ENCODE measurements at places on chromosomes 11 and 22.

- no peak for DNase-seq
Measured at GRCh38 chr22:46507451-46508425, 29.7 kb downstream of the CELSR1 start.

GRCh38 chr22:46846150-46846831 is 83.8 kb downstream of the TBC1D22A start:
- peak; percentile 11 for DNase-seq

DNA sequence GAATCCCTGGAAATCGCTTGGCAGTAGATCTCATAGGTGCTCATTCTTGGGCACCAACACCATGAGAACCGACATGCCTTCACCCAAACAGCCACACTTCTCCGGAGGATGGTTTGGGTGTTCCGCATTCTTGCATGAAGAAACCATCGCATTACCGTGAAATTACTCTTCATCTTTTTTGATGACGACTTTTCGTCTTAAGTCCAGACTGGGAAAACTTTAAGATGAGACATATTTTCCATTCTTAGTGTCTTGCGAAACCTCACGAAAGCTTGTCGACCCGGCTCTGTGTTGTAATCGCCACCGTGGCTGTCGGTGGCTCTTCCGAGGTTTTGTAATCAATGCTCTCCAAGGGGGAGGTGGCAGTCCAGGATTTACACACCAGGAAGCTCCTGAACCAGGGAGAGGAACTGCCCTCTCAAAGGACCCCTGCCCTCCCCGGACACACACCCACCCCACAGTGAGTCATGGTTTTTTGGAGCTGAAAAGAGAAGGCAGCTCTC is 1.7 kb downstream of the TOM1 start:
- DNase-seq: peak; percentile 98

DNA sequence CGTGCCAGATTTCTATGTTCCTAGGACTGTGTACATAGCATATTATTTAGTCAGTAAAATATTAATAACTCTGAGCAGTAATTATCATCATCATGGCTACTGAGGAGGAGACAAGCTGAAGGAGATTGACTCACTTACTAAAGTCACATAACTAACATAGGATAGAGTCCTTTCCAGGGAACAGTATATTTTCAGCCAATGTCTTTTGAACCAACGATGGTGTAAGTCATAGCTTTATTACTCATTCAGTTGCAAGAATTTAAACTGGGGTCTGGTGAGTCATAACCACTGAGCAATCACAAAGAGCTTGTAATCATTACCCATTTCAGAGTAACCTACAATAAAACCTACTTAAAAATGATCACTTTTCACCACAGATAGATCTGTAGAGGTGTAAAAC is 1564.8 kb upstream of the TENM4 start:
- DNase-seq: peak; percentile 76

DNA sequence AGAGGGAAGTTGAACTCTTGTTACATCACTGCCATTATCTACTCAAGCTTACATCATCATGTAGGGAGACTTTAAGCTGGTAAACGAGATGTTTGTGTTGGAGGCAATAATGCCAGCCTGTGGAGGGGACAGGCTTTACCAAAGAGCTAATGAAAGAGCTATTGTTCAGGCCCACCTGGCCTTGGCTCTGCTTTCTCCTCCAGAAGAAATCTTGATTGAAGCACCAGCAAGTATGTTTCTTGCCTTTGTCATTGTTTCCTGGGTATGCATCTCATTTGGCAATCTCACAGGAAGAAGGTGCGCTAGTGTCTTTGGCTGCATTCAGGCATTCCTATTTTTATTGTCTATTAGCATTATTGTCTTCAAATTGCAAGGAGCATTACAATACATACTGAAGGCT is 16.7 kb upstream of the CARD18 start:
- no peak for DNase-seq

GRCh38 chr22:22666307-22667091 is 22.1 kb downstream of the GGTLC2 start:
- peak; percentile 52 for DNase-seq

DNA sequence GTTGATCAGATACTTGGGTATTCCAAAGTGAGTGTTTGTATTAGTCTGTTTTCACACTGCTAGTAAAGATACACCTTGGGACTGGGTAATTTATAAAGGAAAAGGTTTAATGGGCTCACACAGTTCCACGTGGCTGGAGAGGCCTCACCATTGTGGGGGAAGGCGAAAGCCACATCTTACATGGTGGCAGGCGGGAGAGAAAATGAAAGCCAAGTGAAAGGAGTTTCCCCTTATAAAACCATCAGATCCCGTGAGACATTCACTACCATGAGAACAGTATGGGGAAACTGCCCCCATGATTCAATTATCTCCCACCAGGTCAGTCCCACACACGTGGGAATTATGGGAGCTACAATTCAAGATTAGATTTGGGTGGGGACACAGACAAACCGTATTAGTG is 7.0 kb downstream of the TIMM10B start:
- no peak for DNase-seq

DNA sequence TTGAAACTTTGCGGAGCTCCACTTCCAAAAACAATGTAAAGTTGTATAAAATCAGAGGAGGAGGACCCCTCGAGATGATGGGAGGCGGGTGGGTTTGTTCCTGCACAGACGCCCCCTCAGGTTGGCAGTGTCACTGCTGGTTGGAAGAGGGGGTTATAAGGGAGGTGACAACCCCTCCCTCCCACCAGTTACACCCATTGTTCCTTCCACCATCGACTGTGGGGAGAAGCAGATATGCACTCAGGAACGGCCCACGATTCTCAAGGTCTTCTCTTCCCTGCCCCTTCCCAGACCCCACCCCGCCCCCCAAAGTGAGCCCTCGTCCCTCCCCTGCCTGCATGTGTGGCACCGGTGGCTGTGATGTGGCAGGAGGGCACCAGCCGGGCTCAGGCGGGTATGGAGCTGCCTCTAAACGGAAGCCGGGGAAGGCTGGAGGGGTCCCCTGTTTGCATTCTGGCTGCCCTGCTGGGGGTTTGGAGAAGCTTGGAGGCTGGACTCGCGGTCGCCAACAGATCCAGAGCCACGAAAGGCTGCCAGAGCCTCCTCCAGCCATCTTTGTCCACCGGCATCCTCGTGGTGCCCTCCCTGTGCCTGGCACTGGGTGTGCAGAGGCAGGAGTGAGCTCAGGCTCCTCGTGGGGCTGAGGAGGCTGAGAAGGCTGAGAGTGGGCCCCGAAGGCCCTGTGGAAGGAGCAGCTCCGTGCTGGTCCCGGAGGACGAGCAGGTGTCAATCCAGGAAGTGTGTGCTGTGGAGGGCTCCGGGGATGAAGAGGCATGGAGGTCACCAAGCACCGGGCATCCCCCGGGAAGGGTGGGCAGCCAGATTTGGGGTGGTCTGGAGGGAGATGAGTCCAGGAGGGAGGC is 778 bp downstream of the KDELR3 start:
- DNase-seq: no peak

DNA sequence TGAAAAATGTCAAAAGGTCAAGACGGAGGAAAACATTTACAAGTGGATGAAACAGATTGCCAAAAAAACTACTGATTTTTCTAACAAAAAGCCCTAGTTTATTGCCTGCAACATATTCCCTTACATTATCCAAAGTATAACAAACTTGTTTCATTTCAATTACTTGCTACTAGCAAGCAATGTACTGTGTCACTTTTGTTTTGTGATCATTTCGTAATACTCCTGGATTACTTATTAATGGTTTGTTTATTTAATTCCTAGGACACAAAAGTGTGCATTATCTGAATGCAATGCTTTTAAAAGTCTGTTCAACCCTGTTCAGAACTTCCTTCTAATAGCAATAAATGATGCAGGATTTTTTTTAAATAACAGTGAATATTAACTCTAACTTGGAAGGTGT is 50.9 kb downstream of the CCDC34 start:
- DNase-seq: no peak

- no peak for DNase-seq
Measured at GRCh38 chr22:24400726-24401596, 26.4 kb upstream of the ADORA2A start.

GRCh38 chr22:43226377-43227238 is 39.7 kb upstream of the TTLL12 start:
- peak; percentile 11 for DNase-seq

- no peak for DNase-seq
Measured at GRCh38 chr11:120184371-120184945, 26.4 kb upstream of the OAF start.

GRCh38 chr11:12893787-12894672 is 115.1 kb upstream of the RASSF10 start:
- peak; percentile 76 for DNase-seq

- peak; percentile 23 for DNase-seq
Measured at GRCh38 chr11:117823294-117823945, 1.1 kb downstream of the FXYD2 start.

DNA sequence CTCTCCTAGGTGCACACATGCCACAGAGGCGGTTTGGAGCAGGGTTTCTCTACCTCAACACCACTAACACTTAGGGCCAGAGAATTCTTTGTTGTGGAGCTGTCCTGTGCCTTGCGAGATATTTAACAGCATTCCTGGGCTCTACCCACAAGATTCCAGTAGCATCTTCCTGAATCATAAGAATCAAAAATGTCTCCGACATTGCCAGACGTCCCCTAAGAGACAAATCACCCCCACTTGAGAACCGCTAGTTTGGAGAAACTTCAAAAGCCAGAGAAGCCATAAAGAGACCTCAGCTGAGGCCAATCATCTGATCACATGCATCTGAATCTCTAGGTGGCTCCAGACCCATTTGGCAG is 16.1 kb downstream of the MFNG start:
- DNase-seq: no peak

GRCh38 chr11:71210861-71211260 is 41.5 kb downstream of the SHANK2 start:
- DNase-seq: no peak

GRCh38 chr22:38725900-38726655 is 20.3 kb downstream of the GTPBP1 start:
- DNase-seq: no peak

DNA sequence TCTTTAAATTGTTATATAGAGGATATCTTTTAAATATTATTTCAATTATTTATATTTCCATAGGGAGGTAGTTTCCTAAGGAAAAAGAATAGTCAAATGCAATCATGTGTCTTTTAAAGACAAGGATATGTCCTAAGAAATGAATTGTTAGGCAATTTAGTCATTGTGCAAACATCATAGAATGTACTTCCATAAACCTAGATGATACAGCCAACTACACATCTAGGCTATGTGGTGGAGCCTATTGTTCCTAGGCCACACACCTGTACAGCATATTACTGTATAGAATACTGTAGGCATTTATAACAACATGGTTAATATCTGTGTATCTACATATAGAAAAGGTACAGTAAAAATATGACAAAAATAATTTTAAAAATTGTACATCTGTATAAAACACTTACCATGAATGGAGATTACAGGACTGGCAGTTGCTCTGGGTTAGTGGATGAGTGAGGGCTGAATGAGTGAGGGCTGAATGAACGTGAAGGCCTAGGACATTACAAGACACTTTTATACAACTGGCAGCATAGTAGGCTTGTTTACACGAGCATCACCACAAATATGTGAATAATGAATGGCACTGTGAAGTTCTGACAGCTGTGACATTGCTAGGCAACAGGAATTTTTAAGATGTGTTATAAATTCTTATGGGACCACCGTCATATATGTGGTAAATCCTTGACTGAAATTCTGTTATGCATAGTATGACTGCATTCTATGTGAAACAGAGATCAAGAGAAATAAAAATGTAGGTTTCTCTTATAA is 1879.0 kb upstream of the RAG2 start:
- DNase-seq: no peak

DNA sequence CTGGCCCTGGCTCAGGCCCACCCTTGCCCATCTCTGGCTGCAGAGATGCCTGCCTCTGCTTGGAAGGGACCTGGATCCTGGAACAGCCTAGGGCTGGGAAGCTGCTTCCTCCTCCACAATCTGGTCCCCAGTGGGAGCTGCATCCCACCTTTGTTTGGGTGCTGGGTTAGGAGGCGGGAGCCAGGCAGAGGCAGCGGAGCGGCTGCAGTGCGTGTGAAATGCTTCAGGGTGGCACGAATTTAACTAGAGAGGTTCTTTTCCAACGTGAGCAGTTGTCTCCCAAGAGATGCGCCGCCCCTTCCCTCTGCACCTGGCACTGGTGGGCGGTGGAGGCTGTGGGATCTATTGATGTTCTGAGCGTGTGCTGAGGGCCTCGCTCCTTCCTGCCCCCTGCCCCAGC is 31.6 kb downstream of the BRSK2 start:
- DNase-seq: no peak

DNA sequence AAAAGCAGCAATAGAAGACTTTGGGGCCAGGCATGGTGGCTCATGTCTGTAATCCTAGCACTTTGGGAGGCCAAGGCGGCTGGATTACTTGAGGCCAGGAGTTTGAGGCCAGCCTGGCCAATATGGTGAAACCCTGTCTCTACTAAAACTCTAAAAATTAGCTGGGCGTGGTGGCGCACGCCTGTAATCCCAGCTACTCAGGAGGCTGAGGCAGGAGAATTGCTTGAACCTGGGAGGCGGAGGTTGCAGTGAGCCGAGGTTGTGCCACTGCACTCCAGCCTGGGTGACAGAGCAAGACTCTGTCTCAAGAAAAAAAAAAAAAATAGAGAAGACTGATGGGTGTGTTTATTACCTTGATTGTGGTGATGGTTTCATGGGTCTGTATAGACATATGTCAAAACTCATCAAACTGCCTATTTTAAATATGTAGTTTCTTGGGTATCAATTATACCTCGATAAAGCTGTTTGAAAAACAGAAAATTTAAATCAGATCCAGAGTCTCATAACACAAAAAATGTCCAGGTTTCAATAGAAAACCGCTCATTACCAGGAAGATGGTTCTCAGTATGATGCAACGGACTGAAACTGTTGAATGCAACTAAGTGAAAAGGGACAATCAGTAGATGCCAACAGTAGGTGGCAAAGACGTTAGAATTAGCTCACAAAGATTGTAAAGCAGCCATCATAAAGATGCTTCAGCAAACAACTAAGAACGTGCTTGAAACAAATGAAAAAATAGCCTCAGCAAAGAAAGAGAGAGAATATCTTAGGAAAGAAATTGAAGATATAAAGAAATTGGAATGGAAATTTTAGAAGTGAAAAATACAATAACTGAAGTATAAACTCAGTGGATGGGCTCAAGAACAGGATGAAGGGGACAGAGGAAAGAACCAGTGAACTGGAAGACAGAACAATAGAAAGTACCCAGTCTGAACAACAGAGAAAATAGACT is 33.1 kb upstream of the SEPTIN5 start:
- DNase-seq: no peak

- DNase-seq: no peak
Measured at GRCh38 chr11:72433455-72434036, 785 bp downstream of the CLPB start.

GRCh38 chr22:39931251-39931650 is 28.9 kb upstream of the TMA7B start:
- no peak for DNase-seq

DNA sequence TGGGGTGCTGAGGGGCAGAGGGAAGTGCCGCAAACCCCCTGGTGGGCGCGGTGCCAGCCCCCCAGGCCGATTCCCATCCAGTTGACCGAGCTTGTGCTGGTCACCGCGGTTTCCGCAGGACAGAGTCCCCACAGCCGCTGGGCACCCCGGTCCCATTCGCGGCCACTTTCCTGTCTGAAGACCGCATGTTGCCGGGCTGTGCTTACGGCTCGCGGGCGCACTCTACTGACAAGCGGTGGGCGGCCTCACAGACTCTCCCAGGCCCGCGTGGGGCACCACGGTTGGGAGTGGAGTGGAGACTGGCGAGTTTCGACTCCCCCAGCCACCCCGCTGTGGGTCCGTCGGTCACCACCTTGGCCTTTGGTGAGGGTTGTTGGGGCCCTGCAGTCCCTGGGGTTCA is 648 bp upstream of the H19 start:
- no peak for DNase-seq

- no peak for DNase-seq
Measured at GRCh38 chr11:1344056-1344635, 34.7 kb upstream of the TOLLIP start.
